Lung (tissue), 17 donors: ENCODE measurements at places on chromosomes 4 and X. TPM values are rescaled to one million over a fixed set of nuclear protein-coding genes. Genes with fewer than 3 reads are reported as not detected.

MAGEA10 gene
- not detected for total RNA-seq

GRCh38 chr4:47373709-47374108 lies 89.8 kb downstream of the COMMD8 start:
- no peak for DNase-seq

- no peak for DNase-seq
These were observed 557.4 kb upstream of the FTHL17 start for GRCh38 chrX:31629195-31629594.

GRCh38 chr4:170672381-170672965 lies 582.7 kb upstream of the AADAT start:
- no peak for DNase-seq
